ENCODE measurements at places on chromosomes 1 and 21.

DNA sequence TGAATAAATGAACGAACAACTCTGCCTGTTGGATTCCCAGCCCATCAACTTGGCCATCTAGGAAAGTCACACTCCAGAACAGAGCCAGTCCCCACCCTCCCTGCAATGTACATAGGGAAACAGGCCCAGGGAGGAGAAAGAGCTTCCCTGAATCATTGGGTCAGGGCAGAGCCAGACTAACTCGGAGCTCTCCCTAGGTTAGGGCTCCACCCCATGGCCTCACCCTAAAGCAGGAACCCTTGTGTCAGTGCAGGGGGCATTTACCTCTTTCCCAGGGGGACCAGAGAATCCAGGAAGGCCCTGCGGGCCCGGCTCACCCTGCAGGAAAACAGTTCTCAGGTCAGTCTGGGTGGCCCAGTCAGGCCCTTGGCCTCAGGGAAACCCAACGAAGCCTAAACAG, 11.6 kb downstream of the COL9A2 start:
- DNase-seq = no peak

DNA sequence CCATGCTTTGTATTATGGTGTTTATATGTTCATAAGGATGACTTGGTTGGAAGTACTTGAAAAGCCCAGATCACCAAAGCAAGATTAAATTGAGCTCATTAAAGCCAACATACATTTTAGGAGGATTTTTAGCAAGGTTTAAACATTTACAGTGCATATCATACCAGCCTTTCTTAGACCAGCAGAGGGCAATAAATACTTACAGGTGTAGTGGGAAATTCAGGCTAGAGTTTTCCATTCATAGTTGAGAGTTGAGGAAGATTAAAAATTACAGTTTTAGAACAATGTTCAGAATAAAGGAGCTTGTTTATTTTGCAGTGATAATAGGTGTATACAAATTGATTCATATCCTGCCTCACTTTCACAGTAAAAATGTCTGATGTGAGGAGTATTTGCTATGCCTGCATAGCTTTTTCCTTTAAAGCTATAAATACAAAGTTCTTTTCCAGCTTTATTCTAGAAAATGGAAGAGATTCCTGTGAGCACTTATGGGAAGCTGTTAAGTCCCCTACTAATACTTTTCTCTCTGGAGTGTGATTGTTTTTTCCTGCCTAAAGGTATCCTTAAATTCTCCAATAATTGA, 35.3 kb downstream of the DTL start:
- no peak for DNase-seq

GRCh38 chr1:173293756-173294155, 86.6 kb upstream of the TNFSF4 start:
- DNase-seq = no peak

- no peak for DNase-seq
Observed at GRCh38 chr1:210347112-210347511, 18.4 kb downstream of the HHAT start.

Measured in activated CD8-positive, alpha-beta memory T cell treated with anti-CD3 and anti-CD28 coated beads, Interleukin-2, amount 50 U/mL, for 48 hours (primary cell).